ENCODE measurements at places on chromosomes 7 and 10.

DNA sequence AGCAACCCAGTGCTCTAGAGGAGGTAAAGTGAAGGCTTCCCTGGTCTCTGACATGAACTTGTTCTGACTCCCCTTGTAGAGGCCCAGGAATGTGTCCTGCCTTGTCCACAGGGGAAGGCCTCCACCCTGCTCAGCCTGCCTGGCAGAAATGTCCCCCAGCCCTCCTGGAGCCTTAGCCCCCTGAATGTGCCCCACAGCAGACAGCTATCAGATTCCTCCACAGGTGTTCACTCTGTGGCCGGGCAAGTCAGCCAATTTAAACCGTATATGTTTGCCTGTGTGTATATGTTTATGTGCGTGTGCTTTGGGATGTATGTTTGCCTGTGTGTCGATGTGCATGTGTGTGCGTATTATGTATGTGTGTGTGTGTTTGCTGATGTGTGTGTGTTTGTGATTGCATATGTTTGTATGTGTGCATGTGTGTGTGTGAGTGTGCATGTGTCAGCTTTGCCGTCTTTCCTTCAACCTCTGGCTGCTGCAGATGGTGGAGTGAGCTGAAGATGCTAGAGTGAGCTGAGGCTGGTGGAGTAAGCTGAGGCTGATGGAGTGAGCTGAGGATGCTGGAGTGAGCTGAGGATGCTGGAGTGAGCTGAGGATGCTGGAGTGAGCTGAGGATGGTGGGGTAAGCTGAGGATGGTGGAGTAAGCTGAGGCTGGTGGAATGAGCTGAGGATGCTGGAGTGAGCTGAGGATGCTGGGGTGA is 68.9 kb upstream of the ANTXRL start:
- no peak for DNase-seq

GRCh38 chr7:112421666-112422486 is 28.4 kb upstream of the IFRD1 start:
- DNase-seq, result peak; percentile 21

GRCh38 chr10:43843321-43844101 is 194.8 kb upstream of the ZNF32 start:
- no peak for DNase-seq

DNA sequence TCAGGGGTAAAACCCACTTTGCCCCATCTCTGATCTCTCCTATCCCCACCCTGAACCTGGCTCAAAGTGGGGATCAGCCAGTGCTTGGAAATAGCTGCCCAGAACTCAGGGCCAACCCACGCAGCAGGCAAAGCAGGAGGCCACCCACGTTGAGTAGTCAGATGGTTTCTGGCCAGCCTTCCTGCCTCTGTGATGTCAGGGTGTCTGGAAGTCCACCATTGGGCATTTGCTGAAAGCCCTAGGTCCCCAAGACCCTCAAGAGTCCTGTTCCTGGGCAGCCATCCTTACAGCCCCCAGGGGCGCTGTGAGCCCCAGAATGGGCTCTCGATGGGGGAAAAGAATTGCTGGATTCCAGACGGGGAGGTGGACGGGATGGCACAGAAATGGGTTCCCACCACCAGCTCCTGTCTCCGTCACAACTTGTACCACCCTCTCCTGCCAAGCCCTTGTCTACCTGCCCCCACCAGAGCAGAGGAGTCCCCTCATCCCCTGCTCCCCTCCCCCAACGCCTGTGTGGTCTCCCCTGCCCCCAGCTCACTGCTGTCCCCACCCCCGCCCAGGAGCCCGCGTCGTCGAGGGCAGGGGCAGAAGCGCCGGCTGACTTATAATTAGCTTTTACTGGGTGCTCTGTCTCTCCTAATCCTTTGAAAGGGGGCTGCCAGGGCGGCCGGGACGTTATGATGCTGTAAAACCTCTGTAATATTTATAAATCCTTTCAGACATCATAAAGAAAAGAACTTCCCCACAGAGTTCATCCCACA is 3.9 kb downstream of the MYL10 start:
- no peak for DNase-seq

All from naive thymus-derived CD8-positive, alpha-beta T cell (primary cell).